ENCODE measurements at places on chromosomes 7 and 10.

DNA sequence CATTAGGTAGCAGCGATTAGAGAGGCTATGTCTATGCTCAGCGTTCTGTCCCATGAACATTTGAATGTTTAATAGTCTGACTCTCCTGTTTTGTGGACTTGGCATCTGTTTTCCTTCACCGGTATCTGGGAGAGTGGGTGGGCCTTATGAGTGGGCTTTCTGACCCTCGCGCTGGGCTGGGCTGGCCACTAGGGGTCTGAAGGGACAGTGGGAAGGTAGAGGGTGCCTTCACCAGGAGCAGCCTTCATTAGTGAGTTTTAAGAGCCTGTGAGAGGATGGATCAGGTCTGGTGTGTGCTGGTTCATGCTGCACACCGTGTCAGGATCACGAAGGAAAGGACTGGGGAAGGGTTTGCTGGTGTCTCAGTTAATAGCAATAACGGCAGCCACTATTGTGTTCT is 33.4 kb downstream of the DCLRE1A start:
- no peak for DNase-seq

GRCh38 chr10:119769886-119770285 is 44.0 kb downstream of the INPP5F start:
- DNase-seq: no peak

DNA sequence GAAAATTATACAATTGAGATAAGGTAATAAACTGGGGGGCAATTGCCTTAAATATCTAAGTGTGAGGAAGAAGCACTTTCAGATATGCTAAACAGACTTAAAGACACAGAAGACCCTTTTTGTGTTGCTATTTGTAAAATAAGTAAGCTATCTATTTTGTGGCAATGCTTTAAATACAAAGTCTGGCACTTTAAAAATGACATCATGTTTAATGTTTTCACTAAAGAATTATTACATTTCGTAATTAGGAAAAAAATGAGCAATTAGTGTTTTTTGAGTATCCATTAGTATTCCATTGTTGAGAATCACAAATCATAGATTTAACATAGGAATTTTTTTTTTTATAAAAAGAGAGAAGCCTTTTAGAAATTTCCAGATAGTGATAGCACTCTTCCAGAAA is 2.1 kb downstream of the CREB5 start:
- no peak for DNase-seq

DNA sequence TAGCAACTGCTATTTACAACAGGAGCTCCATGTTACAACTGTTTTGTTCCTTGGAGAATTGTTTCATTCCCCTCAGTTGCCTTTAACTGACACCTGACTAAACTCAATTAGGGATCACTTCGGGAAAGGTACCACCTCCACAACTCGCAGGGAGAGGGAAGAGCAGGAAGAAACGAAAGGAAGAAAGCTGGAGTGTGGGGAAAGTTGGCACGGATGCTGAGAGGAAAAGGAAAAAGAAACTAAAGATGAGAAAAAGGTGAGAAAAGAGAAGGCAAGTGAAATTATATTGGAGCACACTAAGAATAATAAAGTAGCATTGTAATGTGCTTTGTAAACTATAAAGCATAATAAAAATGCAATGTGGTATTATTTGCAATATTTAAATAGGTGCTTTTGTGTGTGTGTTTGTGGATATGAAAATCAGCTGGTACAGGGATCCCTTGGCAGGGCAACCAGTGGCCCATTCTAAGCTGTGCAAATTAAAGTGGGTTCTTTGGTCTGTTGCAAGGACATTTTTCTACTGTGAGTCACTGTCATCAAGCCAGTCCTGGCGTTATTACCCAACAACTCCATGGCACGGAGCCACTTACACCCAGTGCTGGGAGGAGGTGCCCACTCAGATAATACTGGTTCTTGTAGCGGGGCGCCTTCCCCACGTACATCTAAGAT is 45.9 kb downstream of the HIPK2 start:
- no peak for DNase-seq

GRCh38 chr10:29486433-29486832 is 148.3 kb downstream of the SVIL start:
- no peak for DNase-seq

DNA sequence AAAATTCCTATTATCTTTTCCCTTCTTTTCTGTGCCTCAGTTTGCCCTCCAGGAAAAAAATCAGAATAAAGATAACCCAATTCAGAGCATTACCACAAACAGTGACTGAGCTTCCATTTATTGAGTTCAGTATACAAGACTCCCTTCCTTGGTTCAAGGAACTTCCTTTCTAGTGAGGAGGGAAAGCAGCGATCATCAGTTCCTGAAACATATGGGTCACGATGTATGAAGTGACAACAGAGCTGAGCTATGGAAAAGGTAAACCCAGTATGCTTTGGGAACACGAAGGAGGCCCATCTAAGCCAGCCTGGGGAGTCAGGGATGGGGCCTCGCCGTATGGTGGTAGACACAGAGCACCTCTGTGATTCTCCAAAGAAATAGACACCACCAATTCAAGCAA is 15.8 kb downstream of the C10orf71 start:
- DNase-seq: no peak

- DNase-seq: no peak
Observed at GRCh38 chr7:140156460-140157080, 20.2 kb downstream of the KDM7A start.

- DNase-seq: no peak
Observed at GRCh38 chr10:92756201-92757065, 66.7 kb downstream of the HHEX start.

DNA sequence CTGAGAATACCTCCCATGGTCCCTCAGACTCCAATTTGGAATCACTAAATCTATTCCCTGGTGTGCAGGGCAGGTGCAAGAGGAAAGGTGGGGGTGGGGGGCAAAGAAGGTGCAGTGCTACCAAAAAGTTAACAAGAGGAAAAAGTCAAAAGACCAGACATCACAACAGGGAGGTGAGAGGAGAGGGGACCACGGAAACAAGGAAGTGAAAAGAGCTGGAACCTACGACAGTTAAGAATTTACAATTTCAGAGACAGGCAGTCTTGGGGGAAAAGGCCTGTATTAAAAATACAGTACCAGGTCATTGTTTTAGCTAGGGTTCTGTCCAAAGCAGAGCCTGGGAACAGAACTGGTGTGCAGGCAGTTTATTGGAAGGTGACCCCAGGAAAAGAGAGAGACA is 14.6 kb downstream of the ITGB1 start:
- no peak for DNase-seq

DNA sequence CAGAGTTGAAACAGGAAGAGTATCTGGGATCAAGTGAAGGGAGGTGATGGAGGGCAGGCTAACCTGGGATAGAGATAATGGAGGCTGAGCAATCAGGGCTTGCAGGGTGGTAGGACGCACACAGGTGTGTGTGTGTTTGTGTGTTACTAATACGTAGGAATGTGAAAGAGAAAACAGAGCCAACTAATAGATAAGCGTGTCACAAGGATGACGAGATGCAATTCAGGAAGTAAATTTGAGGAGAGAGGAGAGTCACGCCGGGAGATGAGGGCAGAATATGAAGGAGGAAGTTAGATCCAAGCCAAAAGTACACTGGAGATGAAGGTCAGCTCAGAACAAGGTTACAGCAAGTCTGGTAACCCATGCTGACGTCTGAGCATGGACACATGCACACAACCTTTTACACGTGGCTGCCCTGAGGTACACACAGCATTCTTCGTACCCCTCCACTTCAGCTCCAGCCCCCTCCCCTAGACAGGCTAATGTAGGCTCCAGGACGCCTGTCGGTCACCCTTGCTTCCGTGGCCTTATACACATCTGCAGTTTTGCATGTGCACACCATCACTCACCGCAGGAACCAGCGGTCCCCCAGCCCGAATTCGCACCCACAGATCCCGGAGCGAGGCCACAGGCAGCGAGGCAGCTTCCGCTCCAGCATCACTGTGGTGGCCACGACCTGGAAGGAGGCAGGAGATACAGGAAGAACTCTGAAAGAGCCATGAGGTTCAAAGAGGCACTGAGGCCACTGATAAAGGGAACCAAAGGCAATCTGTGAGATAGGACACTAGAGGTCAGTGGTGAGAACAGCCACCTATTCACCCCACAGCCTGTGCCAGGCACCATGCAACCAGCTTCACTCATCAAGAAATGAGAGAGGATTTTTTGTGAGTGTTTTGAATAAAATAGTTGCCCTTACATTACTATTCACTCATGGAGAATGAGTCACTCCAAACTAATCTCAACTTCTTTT is 23.7 kb upstream of the TRPV6 start:
- DNase-seq: no peak

GRCh38 chr7:143936087-143937009 is 1.3 kb downstream of the OR2F2 start:
- DNase-seq: no peak

DNA sequence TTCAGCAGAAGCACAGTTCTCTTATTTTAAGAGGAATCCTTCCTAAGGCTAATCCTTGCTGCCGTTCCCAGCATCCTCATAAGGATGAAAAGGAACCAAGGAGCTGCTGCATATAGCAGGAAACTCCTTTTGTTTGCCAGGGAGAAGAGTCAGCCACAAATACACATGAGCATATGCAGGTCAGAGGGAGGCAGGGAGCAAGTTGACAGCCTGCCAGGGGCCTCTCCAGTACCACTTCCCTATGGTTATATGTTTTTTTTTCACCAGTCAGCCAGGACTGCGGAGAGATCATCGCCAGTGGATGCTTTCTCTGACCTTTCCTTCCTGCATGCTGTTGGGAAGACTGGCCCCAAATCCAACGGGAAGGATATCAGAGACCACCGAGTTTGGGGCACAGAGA is 39.8 kb downstream of the SLC35B4 start:
- DNase-seq: no peak

DNA sequence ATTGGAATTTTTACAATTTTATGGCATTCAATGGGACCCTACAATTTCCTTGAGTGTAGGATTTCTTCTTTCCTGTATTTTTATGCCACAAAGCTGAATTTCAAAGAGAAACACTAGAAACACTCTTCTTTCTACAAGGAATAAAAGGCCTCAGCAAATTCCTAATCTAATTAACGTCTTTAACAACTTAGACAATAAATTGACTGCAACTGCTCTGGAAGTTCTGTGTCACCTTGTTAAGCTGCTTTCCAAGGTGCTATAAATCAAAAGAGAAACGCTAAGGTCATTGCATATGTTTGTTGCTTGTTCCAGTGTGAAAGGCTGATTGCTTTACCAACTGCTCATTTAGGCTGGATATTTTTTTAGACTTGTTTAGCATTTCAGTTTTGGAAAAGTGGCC is 182.2 kb downstream of the POLR1F start:
- DNase-seq: no peak

DNA sequence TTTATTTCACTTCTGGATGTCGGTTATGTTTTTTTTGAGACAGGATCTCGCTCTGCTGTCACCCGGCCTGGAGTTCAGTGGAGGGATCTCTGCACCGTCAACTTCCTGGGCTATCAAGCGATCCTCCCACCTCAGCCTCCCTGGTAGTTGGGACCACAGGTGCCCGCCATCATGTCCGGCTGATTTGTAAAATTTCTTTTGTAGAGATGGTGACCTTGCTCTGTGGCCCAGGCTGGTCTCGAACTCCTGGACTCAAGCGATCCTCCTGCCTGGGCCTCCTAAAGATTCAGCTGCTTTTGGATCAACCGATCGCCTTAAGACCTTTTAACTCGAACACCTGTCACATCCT is 606 bp upstream of the RABGEF1 start:
- DNase-seq: no peak

DNA sequence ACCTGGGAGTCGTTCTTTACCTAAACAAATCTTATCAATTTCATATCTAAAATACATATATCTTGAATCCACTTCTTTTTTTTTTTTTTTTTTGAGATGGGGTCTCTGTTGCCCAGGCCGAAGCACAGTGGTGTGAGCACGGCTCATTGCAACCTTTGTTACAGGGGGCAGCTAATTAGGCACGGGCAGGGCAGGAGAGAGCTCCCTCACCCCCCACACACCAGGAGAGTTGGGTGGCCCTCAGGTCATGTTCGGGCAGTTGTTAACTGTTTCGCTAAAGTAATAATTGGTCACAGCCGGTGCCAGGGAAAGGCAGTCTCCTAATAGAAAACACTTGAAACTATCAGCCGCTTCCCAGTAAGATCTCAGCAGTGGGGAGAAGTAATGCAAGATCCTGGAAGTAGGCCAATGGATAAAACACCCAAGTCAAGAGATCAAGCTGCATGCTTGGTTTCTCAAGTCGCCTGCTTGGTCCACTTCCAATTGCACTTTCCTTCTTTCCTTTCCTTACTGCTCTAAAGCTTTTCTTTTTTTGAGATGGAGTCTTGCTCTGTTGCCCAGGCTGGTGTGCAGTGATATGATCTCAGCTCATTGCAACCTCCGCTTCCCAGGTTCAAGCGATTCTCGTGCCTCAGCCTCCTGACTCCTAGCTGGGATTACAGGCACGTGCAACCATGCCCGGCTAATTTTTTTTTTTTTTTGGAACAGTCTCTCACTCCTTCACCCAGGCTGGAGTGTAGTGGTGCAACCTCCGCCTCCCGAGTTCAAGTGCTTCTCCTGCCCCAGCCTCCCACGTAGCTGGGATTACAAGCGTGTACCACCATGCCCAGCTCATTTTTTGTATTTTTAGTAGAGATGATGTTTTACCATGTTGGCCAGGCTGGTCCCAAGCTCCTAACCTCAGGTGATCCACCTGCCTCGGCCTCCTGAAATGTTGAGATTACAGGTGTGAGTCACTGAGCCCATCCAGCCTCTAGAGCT is 21.3 kb upstream of the EFCAB10 start:
- DNase-seq: no peak

DNA sequence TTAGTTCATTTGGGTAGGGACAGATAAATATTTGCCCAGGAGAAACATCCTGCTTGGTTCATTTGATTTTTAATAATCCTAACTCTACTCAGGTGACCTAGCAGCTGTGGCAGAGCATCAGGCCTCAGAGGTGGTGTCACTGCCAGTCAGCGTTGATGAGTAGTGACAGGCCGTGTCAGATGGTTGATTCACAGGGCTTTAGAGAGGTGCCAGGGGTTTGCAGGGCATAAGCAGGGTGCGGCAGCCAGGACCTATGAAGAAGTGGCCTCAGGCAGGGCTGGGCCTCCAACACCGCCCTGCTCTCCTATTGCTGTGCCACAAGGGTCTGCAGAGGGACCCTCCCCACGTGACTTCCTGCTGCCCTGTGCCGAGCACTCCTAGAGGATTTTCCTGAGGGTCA is 128.1 kb downstream of the HECW1 start:
- no peak for DNase-seq

GRCh38 chr7:66246554-66247171 is 41.5 kb downstream of the TPST1 start:
- DNase-seq: no peak

- DNase-seq: no peak
Observed at GRCh38 chr10:99460070-99460469, 29.6 kb upstream of the GOT1 start.

- no peak for DNase-seq
Observed at GRCh38 chr10:11240641-11241040, 223.0 kb downstream of the CELF2 start.

- DNase-seq: no peak
Observed at GRCh38 chr10:45063591-45064231, 63.0 kb downstream of the ZNF22 start.

GRCh38 chr7:46764100-46764936 is 817.6 kb downstream of the TNS3 start:
- no peak for DNase-seq

- DNase-seq: no peak
Observed at GRCh38 chr10:70167246-70167645, 3.1 kb downstream of the SAR1A start.

- no peak for DNase-seq
Observed at GRCh38 chr10:13686331-13686752, 99.6 kb downstream of the PRPF18 start.

- no peak for DNase-seq
Observed at GRCh38 chr10:20173046-20173445, 356.8 kb downstream of the PLXDC2 start.

All from T-helper 9 cell (primary cell).